Ureter (tissue), 1 donor: ENCODE measurements at places on chromosomes 2 and 18. TPM values are rescaled to one million over a fixed set of nuclear protein-coding genes. Genes with fewer than 3 reads are reported as not detected.
A peak's percentile ranks its signal among the peaks of the same experiment; 100 is the strongest.

LPIN2 gene
- 14.1 TPM for total RNA-seq

ACTG2 gene
- 918 TPM for total RNA-seq

DNA sequence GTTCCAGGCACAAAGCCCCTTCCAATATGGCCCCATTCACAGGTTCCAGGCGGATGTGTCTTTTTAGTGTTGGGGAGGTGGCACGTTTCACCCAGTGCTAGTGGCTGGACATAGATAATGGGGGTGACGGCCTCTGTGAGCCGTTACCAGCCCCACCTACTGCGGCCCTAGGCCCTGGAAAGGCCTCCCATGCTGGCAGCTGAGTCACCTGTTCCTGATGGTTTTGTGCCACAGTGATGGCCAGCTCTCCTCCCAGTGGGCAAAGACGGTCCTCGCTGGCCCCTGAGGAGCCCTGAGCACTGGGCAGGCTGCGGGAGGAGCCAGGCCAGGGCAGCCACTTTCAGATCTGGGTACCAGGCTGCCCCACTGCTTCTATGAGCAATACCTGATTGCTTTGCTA, 40.0 kb upstream of the GPC1 start:
- DNase-seq = peak; percentile 8

GRCh38 chr2:200695601-200696000, 109.8 kb downstream of the AOX1 start:
- DNase-seq = no peak

DNA sequence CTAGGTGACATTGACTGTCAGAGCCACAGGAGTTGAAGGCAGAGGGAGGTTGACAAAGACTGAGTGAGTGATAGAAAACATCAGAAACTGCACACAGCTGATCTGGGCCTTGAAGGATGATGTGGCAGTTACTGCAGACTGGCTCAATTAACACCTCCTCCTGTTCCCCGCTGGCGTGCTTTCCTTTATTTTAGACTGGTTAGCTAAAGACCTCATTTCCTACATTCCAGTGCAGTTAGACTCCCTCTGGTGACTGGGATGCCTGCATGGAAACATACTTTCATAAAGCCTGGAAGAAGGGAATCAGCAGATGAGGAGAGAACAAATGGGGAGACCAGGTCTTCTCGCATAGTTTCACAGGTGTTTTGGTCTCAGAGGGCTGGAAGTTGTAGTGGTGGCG, 7.1 kb downstream of the TPGS2 start:
- no peak for DNase-seq
